ENCODE measurements at places on chromosomes 2 and 18.
A peak's percentile ranks its signal among the peaks of the same experiment; 100 is the strongest.

DNA sequence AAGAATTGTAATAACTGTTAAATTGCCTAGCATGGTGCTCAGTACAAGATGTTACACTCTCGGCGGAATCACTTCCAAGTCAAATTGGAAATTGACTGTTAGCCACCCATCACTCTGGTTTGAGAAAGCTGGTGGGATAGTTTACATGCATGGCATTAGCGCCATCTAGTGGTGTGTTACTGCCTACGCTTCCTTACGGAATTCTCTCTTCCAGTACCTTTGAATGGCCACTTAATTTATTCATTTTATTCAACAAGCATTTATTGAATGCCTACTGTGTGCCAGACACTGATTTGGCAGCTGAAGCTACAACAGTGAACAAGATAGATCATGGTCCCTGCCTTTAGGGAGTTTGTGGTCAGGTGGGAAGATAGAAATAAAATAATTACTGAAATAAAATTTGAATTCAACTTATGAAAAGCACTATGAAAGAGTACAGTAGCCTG lies 171.2 kb downstream of the TMEM247 start:
- DNase-seq: peak; percentile 84

- no peak for DNase-seq
Observed at GRCh38 chr2:85009019-85009618, 38.2 kb downstream of the KCMF1 start.

DNA sequence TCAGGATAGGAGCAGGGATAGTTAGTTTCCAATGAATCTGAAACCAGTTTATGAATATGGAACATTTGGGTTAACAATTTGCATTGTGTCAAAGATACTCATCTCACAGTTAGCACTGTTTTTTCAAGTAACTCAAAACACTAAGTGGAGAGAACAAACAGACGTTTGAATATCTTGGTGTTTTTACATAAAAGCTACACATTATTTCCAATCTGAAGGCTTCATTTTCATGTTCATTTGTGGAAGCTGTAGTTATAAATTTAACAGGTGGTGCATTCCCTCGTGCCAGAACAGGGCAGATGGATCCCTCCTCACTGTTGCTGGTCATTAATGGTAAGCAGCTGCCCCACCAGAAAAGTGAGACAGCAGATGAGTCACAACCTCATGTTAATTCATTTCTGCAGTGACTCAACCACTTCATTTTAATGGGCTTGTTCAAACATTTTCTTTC lies 286.9 kb downstream of the TMX3 start:
- peak; percentile 74 for DNase-seq

DNA sequence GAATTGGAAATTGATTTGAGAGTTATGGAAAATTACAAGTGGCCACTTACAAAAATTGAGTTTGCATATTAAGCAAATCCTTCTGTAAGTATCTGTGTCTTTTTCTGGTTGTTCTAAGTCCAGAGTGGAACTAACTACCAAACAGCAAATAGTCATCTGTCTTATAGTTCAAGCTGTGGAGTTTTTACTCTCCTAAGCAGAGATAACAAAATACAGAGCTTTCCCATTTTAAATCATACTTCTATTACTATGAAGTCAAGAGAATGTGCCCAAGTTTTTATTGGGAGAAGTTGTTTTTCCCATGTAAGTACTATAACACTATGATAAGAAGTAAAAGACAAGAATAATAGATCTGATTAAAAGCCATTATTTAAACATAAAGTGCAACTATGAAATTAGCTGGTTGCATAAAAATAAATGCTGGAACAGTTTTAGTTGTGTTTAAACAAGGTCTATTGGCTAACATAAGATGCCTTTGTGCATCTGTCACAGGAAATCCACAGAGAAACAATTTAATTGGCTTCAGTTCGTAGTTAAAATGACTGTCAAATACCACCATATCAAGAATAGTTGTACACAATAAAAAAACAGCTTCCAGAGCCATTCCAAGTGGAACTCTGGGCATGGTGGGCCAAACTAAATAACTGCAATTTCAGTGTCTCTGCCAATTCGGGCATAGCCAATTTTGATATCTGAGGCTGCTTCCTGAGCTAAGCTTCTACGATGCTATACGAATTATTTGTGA lies 1467.4 kb upstream of the NXPH2 start:
- DNase-seq: no peak

- no peak for DNase-seq
Observed at GRCh38 chr2:26469955-26470354, 8.0 kb downstream of the OTOF start.

DNA sequence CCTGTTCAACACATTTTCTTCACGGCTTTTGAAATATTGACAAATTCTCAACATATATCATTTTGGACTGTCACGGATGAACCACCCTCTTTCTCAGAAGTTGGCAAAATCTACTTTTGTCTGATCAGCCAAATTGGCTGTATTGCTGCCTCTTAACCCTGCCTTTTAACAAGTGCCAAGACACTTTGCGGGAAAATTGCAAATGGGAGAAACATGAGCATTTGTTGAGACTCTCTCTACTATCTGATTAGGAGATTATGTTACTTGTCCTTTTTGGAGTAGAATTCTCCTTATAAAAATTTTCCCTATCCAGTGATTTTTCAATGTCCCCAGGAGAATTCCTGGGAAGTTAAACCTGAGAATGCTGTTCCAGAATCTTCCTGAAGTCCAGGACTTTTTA lies 256.2 kb upstream of the ZSWIM2 start:
- no peak for DNase-seq

DNA sequence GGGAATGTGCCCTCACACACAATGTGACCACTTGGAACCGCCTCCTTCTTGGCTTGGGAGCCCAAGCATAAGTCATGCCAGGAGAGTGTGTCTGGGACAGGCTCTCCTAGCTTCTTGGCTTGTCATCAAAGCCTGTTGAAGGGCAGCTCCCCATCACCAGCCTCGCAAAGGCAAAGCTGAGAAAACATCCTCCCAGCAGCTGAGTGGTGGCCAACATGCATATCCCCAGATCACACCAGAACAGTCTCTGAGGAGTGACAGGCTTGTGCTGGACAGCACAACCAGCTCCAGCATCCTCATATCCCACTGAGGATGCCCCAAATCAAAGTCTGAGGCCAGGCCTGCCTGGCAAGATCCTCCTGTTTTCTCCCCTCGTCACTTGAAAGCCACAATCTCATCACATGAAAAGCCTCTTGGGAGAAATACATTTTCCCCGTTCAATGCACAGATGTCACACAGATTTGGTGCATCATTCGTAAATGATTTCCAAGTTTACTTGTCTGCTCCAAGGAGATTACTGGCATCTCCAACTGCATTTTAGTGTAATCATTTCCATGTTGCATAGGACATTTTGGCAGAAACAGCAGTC lies 269.3 kb downstream of the TTC32 start:
- DNase-seq: no peak

GRCh38 chr2:206408323-206409320 lies 34.7 kb upstream of the ADAM23 start:
- no peak for DNase-seq

- DNase-seq: no peak
Observed at GRCh38 chr2:39607538-39608262, 58.0 kb upstream of the TMEM178A start.

DNA sequence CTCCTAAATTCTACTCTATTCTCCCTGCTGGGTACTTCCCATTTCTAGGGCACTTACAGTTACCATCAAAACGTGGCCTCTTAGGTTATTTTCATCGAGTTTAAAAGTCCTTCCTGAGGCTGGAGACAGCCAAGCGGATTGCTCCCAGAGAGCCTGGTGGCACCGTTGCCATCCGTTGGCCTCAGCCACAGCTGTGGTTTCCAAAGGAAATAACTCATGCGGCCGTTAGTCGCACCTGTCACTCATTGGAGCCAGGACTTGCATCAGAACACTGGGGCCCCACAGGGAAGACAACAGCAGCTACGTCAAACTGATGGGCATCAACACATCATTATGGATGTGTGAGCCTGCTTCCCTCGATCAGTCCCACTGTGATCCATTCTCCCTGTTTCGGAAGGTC lies 453.4 kb downstream of the BCL11A start:
- no peak for DNase-seq

- no peak for DNase-seq
Observed at GRCh38 chr2:105804266-105804665, 59.6 kb downstream of the NCK2 start.

DNA sequence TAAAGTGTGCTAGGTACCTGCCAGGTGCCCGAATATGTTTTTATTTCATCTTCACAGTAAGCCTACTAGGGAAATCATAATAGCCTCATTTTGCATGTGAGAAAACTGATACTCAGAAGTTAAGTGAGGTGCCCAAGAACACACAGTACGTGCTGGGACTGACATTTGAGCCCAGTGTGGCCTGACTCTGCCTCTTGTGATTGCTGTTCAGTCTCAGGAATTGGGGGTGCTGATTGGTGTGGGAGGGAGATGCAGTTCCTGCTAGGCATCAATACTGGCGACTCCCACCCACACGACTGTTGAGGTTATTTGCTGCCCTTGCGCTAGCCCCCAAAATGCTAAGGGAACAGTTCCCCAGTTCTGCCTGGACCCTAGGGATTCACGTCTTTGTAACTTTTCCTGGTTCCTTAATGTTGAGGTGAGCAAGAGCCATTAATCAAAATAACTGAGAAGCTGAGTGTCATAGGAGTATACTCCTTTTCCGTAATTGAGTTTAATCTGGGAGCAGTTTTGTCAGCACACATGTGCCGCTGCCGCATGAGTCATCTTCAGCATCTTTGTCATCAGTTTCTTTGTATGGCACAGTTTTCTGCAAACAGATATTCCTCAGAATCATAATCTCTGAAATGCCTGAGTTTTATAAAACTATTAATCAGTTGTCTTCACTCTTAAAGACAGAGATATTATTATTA lies 120.7 kb downstream of the NCK2 start:
- DNase-seq: no peak

- no peak for DNase-seq
Observed at GRCh38 chr18:50877545-50878265, 1.2 kb upstream of the ME2 start.
